ENCODE measurements at places on chromosomes 4 and X.

- DNase-seq, result no peak
These were observed 115.0 kb upstream of the HS3ST1 start for GRCh38 chr4:11543706-11544105.

DNA sequence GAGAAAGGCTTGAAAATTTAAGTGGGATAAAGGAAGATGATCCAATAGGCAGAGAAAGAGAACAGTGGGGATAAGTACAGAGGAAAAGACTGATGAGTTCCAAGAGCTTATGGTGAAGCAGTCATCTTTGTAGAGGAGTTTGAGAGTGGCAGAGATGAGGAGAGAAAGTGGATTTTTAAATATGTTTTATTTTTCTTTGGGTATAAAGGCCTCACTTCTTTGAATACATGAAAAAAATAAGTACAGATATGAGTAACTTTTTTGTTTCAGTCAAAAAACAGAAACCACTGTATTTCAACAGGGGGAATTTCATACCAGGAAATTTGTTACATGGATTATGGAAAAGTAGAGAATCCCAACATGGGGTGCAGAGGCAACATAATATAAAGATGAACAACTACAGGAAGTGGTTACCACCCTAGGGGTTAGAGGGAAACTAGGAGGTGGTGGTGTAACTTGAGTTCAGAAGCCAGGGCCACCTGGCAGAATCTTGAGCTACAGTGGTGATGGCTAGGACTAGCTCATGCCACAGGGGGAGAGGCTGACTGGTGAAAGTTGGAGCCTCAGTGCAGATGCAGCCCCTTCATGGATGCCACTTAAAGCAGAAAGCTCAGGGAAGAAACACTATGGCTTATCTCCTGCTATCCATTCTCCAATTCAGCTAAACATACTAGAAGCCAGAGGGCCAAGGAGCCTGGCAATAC is 3.4 kb upstream of the CYBB start:
- DNase-seq, result no peak

DNA sequence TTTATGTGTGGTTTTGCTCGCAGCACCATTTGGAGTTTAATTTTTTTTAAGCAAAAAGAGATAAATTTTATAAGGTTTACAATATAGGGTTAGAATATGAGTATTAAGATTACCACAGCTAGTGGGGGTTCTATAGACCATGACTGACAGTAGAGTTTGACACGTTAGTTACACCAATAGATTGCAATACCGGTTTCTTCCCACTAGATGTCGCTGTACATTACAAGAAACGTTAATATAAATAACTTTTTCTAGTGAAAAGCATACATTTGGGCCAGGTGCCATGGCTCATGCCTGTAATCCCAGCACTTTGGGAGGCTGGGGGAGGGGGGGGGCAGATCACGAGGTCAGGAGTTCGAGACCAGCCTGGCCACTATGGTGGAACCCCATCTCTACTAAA is 433.6 kb downstream of the MAGEB5 start:
- no peak for DNase-seq

DNA sequence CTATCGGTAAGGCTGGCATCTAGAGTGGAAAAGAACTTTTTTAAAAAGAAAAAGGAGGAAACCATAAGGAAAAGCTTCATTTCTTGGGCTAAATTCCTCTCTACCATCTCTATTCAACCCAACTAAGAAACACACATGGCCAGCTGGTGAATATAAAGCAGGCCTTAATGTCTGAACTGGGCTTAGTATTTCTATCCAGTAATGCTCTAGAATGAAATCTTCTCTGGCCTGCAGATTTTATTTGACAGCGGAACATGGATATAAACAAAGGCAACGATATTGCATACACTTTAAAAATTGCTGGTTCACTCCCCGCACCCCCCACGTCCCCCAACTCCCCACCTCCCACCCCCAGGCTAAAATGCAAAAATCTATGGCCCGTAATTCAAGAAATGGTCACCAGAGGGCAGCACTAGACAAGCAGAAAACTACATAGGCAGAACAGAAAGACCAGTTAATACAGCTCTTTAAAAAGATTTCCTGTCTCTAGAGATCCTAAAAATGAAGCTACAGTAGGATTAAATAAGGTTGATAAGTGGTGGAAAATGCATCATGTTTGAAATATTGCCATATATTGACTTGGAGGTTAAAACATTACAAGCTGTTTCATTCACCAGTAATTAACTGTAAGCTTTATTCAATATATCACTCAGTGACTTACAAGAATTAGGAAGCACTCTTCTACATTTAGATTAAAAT is 155.2 kb upstream of the GALNT7 start:
- no peak for DNase-seq

DNA sequence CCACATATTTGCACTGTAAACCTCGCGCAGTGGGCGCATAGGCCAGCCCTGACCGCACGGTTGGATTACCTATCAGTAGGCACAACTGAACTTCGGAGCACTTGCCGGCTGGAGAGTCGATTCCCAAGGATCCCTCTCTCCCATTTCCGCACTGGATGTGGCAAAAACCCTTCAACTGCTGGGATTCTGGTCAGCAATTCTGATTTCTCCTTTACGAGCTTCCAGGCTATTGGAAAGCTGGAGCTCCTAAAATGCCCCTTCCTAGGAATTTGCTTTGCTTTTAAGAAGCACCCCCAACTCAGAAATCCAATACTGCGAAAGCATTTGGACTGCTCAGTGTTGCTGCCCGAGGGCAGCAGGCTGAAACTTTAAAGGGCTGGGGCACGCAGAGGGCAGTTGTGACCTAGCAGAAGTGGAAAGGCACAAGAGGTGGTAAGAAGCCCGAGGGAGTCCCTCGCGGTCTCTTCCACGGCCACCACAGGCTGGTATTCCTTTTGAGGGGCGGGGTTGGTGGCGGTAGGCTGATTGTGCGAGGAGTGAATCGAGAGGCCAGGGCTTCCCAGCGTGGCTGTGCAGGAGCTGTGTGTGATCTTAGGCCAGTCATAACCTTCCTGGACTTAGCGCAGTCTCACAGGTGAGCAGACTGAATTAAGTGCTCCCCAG is 1.6 kb downstream of the ZAR1 start:
- no peak for DNase-seq

DNA sequence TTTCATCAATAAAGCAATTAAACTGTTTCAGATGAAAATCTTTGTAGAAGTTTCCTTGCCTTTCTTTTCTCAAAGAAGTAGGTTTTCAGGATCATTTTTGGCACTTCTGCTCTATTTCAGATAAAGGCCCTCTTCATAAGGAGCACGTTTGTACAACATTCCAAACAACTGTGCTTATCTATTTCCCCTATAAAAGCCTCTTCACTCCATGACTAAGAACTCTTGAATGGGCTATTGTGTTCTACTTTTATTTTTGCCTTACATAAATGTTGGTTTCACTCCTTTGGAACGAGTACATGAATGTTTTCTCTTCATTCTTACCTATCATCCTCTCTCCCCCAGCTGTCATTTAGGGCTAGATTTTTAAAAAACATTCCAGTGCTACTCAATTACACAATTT is 288.0 kb upstream of the PPP1R2C start:
- no peak for DNase-seq

- no peak for DNase-seq
These were observed 484.5 kb downstream of the IL15 start for GRCh38 chr4:142120921-142121320.

- no peak for DNase-seq
These were observed 25.3 kb downstream of the BTC start for GRCh38 chr4:74768857-74769525.

DNA sequence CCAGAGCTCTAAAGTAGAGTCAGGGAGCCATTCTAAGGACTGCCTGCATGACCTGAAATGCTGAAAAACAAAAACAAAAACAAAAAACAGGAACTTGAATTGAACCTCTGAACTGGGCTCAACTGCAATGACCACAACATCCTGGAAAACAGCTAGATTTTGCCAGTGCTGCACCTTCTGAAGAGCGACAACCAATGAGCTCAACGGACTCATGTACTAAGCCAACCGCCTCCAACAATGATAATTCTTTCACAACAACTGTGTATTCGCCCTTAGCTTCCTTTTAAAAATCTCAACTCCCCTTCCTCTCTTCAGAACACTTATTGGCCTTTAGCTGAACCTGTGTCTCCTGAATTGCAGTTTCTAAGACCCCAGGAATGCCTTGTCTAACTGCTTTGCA is 69.8 kb downstream of the HAUS3 start:
- no peak for DNase-seq

DNA sequence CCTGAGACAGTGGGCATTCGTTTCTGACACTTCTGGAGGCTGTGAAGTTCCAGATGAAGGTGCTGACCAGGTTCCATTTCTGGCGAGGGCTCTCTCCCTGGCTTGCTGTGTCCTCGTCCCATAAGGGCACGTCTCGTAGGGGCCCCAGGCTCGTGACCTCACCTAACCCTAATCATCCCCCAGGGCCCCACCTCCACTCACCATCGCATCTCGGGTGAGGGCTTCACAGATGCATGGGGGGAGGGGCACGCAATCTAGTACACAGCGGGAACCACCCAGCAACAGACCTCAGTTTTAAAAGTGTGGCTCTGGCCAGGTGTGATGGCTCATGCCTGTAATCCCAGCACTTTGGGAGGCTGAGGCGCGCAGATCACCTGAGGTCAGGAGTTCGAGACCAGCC is 22.1 kb downstream of the PDE6B start:
- no peak for DNase-seq

DNA sequence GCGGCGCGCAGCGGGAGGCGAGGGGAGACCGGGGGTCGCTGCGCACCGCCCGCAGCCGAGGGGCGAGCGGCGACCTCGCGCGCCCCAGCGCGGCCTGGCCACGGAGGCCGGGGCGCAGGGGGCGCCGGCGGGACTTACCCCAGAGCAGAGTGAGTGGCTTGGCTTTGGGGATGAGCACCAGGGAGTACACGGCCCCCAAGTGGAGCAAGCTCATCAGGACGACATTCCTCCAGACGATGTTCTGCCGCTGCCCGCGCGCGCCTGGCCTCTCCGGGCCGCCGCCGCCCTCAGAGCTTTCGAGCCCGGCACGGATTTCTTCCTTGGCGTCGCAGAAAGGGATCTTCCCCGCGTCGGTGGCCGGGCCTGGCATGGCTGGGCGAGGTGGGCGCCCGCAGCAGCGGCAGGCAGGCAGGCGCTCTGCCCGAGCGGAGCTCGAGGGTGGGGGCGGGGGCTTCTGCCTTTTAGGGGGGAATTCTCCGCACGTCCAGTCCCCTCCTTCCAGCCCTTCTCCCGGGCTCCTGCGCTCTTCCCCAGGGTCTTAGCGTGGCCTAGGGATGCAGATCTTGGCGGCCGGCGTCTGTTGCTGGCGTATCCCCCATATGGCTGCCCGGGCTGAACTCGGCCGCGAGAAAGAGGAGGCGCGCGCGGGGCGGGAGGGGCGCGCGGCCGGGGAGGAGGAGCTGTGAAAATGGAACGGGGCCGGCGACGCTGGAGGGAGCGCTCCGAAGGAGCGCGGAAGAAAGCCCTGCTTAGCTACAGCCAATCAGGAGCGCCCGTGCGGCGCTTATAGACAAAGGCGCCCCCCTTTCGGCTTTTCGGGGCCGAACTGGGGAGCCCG is at the start of gene SCD5:
Gene SCD5 (minus strand): TSS at position 629 of the 838 bp plus-strand sequence. CDS start 259 bp downstream, at position 370.
- peak; percentile 62 for DNase-seq

- no peak for DNase-seq
These were observed 2024.1 kb upstream of the TENM3 start for GRCh38 chr4:180219080-180219479.

GRCh38 chr4:156762851-156763250 is 208.7 kb downstream of the PDGFC start:
- no peak for DNase-seq

- DNase-seq, result no peak
These were observed 265.2 kb downstream of the FBXO8 start for GRCh38 chr4:174018236-174018635.

- DNase-seq, result peak; percentile 1
These were observed 66.2 kb upstream of the TACR3 start for GRCh38 chr4:103786014-103786413.

DNA sequence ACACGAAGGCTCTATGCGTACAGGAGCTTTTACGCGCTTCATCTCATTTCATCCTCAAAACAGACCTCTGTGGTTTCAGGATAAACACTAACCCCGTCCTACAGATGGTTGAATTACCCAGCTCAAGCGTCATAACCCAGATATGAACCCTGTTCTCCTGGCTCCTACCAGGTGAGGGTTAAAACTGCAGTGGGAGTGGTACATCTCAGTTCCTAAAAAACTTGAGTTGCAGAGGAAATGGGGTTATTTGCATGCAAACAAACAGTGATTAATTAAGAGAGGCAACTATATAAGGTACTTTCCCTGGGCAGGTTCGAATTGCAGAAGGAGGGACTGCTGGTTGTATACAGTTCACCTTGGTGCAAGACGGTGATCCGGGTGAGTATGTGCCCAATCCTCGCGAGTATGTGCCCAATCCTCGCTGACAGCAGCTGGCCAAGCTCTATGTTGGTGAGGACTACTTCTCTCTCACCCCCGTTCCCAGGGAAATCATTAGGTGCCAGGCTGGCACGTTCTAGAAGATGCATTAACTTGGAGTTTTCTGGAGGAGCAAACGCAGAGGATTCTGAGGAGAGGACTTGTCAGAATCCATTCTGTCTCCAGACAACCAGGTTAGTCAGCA is 72.6 kb downstream of the FHDC1 start:
- DNase-seq, result no peak

- no peak for DNase-seq
These were observed 222.5 kb upstream of the GPC4 start for GRCh38 chrX:133637765-133638164.

- no peak for DNase-seq
These were observed 52.8 kb upstream of the SRPX start for GRCh38 chrX:38273453-38273852.

DNA sequence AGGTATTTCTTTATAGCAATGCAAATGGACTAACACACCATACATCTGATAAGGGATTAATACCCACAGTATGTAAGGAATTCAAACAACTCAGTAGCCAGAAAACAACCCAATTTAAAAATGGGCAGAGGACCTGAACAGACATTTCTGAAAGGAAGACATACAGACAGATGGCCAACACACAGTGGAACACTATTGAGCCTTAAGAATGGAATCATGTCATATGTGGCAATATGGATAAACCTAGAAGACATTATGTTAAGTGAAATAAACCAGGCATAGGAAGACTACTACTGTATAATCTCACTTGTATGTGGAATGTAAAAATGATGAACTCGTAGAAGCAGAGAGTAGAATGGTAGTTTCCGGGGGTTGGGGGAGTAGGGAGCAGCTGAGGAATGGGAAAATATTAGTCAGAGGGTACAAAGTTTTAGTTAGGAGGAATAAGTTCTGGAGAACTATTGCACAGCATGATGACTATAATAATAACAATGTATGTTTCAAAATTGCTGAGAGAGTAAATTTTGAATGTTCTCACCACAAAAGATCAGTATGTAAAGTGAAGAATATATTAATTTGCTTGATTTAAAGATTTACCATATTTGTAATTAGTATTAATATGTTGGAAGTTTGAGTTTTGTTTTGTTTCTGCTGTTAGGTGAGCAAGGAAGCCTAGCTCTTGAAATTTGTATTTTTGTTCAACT is 25.2 kb downstream of the WDR44 start:
- DNase-seq, result no peak

- no peak for DNase-seq
These were observed 42.2 kb downstream of the AGA start for GRCh38 chr4:177400030-177400429.

GRCh38 chrX:87067795-87068369 is 449.7 kb upstream of the KLHL4 start:
- DNase-seq, result no peak

Data from fibroblast of skin of left biceps (primary cell).